A549 (cell line): ENCODE measurements at places on chromosomes 16 and 17.

DNA sequence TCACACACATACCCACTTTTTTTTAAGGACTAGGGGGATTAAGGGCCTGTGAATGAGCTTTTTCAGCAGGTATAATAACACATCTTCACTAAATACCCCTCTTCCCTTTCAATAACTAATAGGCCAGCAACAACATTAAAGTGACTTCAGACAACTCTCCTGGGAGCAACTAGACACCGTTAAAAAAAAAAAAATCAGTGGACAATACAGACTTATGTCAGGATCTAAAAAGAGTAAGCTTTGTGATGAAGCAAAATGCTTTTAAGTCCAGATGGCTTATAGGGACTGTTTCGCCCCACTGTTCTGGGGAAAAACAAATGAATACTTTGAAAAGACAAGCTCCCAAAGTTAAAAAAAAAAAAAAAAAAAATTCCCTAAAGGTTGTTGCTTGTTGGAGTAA is 29.0 kb downstream of the SPAG9 start:
- no peak for DNase-seq

- no peak for DNase-seq
Measured at GRCh38 chr17:58267347-58268324, 13.1 kb downstream of the MPO start.

- no peak for DNase-seq
Measured at GRCh38 chr16:86771506-86772460, 193.4 kb downstream of the FOXL1 start.

DNA sequence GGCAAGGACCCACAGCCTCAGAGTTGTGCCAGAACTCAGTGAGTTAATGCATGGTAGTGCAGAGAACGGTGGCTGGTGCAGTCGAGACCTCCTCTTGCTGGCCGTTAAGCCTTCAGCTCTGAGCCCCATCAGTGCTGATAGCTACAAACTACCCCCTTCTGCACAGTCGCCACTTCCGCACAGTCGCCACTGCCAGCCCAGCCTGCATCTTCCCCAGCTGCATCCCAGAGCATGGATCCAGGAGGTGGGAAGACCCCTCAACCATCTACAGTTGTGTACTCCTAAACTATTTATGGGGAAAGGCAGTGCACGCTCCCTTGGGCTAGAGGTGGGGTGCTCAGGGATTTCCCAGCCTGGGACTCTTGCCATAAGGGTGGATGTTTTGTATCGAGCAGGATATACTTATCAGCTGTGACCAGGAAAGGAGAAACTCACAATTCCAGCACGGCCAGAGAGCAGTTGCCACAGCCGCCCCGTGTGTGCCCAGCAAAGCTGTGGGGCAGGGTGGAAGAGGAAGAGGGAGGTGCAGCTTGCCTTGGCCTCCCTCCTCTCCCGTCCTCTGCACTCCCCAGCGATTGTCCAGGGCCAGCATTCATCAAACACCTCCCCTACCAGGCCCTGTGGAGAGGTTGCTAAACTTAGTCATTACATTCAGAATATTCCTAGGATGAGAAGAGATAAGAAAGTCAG is 49.5 kb upstream of the CMIP start:
- no peak for DNase-seq

DNA sequence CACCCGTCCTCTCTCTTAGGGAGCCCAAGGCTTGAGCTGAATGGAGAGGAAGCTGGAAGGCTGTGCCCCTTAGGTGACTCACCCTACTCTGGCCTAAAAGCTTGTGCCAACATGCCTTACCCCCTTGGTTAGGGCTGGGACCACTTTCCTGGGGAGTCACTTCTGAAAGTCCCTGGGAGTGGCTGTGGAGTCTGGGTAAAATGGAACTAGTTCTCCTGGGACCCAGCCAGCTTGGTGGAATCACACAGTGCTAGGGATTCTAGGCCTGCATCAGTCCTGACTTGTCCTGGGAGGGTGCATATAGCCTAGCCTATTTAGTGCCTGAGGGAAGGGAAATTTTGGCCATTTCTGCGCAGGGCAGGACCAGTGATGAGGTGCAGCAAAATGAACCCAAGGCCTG is 10.5 kb downstream of the MMP28 start:
- DNase-seq, result no peak

DNA sequence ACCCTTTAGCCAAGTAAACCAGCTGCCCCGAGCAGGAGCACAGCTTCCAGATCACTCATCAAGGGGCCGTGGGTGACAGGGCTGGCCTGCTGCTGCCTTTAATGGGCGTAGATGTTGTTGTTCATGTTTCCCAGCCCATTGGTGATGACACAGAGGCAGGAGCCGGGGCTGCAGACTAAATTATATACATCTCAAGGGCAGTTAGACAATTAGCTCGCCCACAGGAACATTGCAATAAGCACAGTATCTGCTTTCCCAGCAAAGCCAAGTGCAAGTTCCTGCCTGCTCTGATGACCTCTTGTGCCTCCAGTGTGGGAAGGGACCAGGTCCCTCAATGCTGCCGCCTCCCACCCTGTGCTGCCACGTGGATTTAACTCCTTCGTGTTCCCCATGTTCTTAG is 485.8 kb downstream of the MAF start:
- DNase-seq, result no peak

GRCh38 chr16:70685061-70685937 is 554 bp downstream of the MTSS2 start:
- DNase-seq, result no peak

DNA sequence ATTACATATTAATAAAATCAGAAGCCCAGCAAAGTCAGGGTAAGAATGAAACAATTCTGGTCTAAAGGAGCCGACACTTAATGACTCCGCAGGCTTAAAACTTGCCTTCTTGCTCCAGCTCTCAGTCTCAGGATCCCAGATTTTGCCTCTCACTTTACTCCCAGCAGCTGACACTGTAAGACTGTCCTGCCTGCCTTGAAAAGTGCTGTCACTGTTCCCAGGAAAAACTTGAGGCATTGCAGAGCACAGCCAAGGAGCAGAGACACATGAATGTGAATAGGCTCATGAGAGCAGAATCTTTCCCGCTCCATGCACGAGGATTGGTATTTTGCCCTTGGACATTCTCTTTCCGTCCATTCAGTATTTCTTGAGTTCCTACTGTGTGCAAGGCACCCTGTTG is 457.6 kb upstream of the ZFHX3 start:
- DNase-seq, result no peak

DNA sequence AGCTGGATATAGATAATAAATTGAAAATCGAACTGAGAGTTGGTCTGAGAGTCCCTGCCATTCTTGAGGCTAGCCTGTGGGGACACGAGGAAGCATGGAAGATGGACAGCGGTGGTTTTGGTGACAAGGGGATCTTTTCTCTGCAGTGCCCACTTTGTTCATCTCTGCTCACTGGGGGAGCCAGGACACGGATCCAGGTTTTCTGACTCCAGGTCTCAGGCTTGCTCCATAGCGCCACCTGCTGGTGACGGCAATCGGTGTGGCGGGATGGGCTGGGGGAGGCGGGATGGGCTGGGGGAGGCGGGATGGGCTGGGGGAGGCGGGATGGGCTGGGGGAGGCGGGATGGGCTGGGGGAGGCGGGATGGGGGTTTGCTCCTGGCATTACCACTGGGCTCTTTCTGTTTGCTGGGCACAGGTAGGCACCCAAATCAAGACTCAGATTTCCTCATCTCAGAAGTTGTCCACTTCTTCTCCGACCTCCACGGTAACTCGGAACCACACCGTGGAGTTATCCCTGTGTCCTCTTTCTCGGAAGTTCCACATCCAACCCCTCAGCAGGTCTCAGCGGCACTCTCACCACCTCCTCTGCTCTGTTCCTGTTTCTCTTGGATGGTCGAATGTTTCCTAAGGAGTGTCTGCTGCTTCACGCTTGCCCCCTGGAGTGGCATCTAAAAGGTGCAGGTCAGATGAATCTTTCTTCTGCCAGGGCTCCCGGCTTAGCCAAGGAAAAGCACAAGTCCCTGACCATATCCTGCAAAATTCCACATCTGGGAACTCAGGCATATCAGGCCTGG is 142.4 kb downstream of the CYLD start:
- DNase-seq, result no peak

GRCh38 chr16:82363026-82363816 is 193.2 kb upstream of the MPHOSPH6 start:
- no peak for DNase-seq

GRCh38 chr17:30315106-30315505 is 18.8 kb downstream of the TMIGD1 start:
- no peak for DNase-seq

DNA sequence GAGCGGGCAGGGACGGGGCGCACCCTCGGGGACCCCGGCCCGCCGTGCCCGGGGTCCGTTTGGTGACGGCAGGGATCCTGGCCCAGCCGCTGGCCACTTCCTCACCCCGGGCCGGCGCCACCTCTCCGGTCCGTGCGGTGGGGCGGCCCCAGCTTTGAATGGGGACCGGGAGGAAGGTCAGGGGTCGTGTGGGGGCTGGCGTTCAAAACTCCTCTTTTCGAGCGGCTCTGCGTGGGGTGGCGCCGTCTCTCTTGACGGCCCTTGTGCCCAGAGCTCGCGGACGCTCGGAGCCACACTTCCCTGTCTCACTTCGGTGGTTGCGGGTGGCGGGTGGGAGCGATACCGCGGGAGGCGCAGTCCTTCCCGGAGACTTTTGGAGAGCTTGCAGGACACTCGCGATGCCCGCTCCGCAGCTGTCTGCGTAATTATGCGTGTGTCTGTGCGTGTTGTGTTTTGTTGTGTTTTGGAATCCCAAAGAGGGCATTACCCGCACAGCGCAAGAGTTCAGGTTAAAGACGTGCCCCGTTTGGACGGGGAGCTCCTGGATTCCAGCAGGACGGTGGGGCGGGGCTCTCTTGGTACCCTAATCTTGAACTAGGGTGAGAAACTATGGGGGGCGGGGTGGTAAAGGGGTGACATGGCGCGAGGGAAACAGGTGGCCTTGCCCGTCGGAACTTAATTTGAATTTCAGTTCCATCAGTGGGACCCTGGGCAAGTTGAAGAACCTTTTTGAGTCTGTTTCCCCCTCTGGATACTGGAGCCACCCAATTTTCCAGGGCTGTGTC is 637 bp downstream of the PLCG2 start:
- peak; percentile 48 for DNase-seq

DNA sequence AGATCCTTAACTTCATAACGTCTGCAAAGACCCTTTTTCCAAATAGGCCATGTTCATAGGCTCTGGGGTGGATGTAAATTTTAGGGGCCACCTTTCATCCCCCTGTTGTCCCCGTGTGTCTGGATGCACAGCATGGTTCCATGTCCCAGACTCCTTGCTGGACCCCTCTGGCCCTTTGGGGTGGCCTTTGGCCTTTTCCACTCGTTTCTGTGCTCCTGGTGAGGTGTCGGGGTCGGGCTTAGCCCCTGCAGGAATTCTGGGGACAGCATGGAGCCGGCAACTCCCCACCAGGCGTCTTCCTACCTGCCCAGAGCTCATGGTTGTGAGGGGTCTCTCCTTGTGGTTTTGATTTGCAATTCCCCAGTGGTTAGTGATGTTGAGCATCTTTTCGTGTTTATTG is 183.5 kb downstream of the SEC14L1 start:
- DNase-seq, result no peak

DNA sequence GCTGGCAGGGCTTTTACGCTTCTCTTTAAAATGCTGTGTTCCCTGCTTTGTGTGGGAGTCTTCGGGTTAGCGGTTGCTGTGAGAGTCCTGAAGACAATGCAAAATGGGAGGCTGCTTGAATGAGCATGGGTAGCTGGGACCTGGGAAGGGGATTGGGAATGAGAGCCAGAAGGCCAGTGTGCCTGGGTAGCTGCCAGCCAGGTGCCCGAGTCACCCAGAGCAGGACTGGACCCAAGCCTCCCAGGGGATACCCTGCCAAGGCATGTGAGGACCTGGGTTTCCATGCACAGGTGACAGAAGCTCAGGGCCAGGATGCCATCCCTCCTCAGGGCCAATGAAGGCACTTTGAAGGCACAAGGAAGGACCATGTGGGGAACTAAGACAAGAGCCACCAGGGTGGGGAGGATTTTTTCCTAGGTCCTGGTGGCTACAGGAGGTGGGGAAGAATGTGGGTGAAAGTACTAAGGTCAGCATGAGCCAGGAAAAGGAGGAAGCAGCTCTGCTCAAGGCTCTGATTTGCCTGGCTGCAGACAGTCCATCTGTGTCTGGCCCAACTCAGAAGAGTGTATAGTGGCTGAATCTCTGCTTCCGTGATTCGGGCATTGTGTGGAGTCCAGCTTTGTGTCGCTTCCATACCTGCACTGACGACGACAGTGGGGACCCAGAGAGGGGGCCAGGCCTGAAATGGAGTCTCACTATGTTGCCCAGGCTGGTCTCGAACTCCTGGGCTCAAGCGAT is 20.5 kb downstream of the TMEM94 start:
- DNase-seq, result no peak

- DNase-seq, result no peak
Measured at GRCh38 chr17:13413001-13413400, 188.7 kb downstream of the HS3ST3A1 start.

- no peak for DNase-seq
Measured at GRCh38 chr16:70686376-70687101, 686 bp upstream of the MTSS2 start.

- DNase-seq, result peak; percentile 88
Measured at GRCh38 chr16:8621572-8622314, at the start of gene METTL22. TSS of gene METTL22 (plus strand) at chr16:8621698. CDS start at chr16:8625666, 3,968 bp downstream.

DNA sequence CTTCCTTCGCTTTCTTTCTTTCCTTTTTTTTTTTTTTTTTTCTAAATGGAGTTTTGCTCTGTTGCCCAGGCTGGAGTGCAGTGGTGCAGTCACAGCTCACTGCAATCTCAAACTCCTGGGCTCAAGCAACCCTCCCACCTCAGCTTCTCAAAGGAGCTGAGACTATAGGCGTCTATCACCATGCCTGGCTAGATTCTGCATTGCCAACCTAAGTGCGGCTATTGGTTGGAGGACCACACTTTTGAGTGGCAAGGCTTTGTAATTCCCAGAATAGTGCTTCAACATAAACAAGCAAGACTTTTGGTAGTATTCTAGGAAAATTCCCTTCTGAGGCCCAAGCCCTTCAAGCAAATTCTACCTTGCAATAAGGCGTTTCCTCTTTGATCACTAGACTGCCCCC is 107.8 kb downstream of the YPEL2 start:
- no peak for DNase-seq

GRCh38 chr17:29847527-29848400 is 82.3 kb downstream of the SSH2 start:
- no peak for DNase-seq

- peak; percentile 24 for DNase-seq
Measured at GRCh38 chr16:1152123-1152638, 725 bp upstream of the CACNA1H start.

- DNase-seq, result no peak
Measured at GRCh38 chr17:47707056-47707804, 13.3 kb downstream of the TBKBP1 start.

DNA sequence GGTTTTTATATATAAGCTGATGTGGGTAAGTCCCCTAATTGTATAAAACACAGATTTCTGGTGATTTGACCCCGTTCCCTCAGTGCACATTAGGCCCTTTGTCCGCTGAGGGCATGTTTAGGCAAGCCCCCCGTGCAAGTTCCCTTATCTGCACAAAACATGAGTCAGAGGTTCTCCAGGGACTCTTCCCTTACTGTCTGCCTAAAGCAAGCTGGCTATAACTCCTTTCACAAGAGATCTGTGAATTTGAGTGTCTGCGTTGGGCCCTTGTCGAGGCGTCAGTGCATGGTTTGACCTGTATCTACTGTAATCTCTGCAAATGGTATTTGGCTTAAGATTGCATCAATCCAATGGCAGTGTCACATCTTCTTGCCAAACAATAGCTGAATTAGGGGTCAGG is 712.8 kb downstream of the CDH8 start:
- no peak for DNase-seq
